ENCODE measurements at places on chromosomes 4 and X. TPM values are rescaled to one million over a fixed set of nuclear protein-coding genes. Genes with fewer than 3 reads are reported as not detected.

MSX1 gene
- 1.4 TPM for polyA plus RNA-seq

CTAG1A gene
- not detected for polyA plus RNA-seq

CCDC160 gene
- polyA plus RNA-seq = 10.1 TPM

- no peak for DNase-seq
Measured at GRCh38 chrX:68997911-68998310, 167.3 kb downstream of the PJA1 start.

- DNase-seq = no peak
Measured at GRCh38 chr4:82785611-82786400, 12.8 kb downstream of the SCD5 start.

SORCS2 gene
- polyA plus RNA-seq = 11.5 TPM

- no peak for DNase-seq
Measured at GRCh38 chr4:138672393-138672976, 343.1 kb upstream of the NOCT start.

DNA sequence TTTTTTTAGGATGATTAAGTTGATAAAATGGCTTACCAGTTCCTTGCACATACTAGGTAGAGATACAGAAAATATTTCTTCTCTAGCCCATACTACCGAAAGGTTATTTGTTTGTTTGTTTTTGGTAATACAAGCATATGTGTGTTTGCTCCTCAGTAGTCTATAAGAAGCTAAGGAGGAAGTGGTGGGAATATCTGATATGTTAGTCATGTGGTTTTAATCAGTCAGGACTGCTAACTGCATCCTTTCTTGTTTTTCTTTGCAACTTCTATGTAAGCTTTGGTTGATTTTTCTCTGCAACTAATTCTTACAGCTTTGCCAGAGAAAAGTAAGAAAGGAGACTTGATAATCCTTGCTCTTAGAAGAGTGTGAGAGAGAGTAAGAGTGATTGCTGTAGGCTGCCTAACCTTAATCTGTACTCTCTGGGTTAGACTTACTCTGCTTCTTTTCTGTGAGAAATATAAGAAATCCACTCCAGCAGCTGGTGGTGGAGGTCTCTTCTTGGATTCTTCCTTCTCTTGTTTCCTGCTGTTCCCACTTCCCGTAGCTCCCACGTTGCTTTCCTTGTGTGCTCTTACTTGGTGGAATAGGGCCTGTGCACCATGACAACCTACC lies 28.3 kb downstream of the SEPTIN11 start:
- DNase-seq = no peak

EOLA2 gene
- polyA plus RNA-seq = 27.2 TPM

RAB41 gene
- 1.0 TPM for polyA plus RNA-seq

CLDN34 gene
- polyA plus RNA-seq = not detected

DNA sequence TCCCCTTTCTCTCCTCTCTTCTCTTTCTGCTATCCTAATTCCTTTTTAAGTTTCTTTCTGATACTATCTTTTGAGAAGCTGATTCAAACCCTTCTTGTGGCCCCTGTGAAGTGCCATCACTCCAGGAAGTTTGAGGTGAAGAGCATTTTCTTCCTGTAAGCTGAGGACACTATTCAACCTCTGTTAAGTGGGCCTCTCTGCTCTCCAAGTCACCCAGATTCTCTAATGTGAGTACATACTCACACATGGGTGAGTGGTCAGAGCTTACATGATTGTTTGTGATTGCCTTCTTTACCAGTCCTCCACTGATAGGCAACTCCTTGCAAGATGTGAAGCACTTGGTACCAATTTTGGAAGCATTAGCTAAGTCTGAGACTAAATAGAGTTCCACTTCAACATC lies 18.4 kb upstream of the SMIM10L2A start:
- DNase-seq = no peak

- no peak for DNase-seq
Measured at GRCh38 chr4:161186012-161186411, 977.8 kb downstream of the FSTL5 start.

NDNF gene
- polyA plus RNA-seq = 57.9 TPM

GRCh38 chrX:73348977-73349376 lies 97.9 kb upstream of the CDX4 start:
- no peak for DNase-seq

- DNase-seq = no peak
Measured at GRCh38 chr4:72365016-72365415, 204.0 kb downstream of the ADAMTS3 start.

DNA sequence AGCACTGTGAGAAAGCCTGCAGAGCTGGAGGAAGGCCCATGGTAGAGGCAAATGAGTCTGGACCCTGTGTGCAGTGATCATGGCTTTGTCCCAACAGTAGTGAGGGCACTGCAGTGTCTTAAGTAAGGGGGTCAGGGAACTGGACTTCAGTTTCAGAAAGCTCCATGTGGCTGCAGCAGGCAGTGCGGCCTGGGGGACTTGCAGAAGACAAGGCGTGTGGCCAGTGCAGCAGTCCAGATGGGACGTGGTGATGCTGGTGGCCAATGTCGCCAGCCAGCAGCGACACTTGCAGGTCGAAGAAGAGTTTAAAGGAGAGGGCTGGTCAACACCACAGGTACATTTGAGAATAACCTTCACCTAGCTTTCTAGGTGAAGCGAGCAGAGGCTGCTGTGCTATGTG lies 113.4 kb downstream of the ZNF827 start:
- no peak for DNase-seq

LARP1B gene
- polyA plus RNA-seq = 20.0 TPM

GRCh38 chr4:94339779-94340178 lies 2.9 kb downstream of the HPGDS start:
- DNase-seq = no peak

DNA sequence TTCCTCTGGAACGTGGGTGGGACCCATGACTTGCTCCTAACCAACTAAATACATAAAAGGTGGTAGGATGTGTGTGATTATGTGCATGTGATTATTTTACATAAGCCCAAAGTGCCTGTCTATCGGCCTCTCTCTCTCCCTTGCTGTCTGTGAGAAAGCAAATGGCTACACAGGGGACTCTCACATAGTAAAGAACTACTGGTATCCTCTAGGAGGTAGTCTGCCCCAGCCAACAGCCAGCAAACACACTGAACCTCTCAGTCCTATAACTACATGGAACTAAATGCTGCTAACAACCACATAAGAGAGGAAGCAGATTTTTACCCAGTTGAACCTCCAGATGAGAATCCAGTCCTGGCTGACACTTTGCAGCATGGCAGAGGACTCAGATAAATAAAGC lies 1249.4 kb downstream of the ADGRL3 start:
- DNase-seq = no peak

GRCh38 chrX:114976292-114976691 lies 41.1 kb downstream of the IL13RA2 start:
- DNase-seq = no peak

DNA sequence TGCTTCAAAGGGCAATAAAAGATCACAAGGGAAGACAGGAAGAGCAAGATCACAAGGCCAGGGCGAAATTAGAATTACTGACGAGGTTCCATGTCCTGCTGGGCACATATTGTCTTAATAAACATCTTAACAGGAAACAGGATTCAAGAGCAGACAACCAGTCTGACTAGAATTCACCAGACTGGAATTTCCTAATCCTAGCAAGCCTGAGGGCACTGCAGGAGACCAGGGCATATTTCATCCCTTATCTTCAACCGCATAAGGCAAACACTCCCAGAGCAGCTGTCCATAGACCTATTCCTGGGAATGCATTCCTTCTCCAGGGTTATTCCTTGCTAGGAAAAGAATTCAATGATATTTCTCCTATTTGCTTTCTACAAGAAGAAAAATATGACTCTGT lies 12.4 kb upstream of the TDO2 start:
- no peak for DNase-seq

All from left renal cortex interstitium (tissue), 4 donors.